Cerebellar cortex (tissue), 1 donor: ENCODE measurements at places on chromosomes 2 and 18.

DNA sequence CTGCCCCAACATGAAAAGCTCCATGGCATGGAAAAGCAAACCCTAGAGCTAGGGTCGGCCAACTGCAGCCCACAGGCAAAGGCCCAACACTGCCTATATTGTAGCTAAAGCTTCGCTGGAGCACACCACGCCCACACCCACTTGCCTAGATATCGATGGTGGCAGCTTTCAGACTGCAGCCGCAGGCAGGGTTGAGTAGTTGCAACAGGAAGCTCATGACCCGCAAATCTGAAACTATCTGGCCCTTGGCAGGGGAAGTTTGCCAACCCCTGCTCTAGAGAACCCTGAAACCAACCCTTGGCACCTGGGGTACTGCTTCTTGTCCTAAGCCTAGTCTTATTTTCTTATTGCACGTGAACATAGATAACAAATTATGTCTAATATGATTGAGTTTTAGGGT is 250.0 kb downstream of the SOX11 start:
- no peak for DNase-seq

GRCh38 chr2:58620093-58620492 is 379.0 kb upstream of the FANCL start:
- DNase-seq: no peak

DNA sequence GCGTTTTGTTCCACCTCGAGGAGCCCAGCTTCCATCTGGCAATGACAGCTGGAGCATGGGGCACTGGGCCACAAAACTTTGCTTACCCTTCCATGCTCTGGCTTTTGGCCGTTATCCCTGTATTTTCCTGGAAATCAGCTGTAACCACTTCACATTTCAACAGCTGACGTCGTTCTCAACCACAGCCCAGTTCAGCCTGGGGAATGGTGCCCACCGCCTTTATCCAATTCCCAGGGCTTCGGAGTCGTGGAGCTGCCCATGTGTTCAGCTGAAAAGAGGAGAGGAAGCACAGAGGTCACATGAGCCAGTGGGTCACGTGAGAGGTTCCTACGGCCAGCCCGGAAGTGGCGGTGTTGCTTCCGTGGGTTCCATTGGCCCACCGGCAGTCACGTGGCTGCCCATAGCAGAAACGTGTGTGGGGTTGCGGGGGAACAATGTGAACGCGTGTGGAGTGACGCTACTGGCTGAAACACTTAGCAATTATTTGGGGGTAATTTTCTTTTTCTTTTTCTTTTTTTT is 16.7 kb upstream of the EDAR start:
- DNase-seq: no peak

GRCh38 chr2:100923461-100924060 is 78.5 kb upstream of the RPL31 start:
- DNase-seq: no peak

DNA sequence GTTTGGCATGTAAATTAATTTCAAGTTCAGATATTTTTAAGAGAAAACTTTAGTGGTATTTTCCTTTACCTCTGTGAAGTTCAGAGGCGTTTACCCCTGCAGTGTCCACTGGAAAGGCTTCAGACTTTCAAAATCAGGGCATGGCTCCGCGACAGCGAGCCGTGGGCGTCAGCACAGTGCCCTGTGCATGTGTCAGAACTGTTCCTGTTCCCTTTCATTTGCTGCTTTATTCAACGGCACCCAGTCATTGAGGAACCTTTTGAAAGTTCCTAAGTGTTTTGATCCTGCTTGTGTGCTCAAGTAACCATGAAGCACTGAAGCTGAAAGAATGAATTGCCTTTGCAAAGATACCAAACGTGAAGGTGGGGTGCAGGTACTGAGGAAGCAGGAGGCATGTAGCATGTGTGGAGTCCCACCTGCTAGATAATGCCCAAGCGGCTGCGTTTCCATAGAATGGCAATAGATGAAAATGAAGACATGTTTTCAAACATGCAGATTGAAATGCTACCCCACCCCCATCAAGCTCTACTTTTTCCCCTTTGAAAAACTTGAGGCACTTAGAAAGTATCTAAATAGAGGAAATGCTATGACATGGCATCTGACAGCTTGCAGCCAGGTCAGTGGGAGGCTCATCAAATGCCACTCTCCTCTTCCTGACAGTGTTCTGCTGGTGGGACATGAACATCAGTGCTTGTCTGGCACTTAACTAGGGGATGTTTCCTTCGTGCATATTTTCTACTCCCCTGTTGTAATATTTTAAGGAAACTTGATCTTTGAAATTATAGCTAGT is 148.6 kb downstream of the ZNF236 start:
- no peak for DNase-seq

GRCh38 chr2:197972587-197972986 is 168.2 kb downstream of the PLCL1 start:
- no peak for DNase-seq

DNA sequence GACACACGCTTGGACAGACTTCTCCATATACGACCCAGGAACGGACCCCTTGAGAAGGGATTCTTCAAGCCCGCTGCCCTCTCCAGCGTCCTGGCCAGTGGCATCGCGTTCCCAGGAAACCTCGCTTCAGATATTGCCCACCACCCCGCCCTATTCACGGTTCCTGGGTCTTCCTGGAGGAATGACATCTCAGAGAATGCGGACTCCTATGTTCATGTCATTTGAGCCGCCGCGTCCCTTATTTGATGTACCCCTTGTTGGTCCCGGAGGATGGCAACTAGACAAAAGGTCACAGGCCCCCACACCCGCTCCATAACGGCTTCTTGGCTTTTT is 588 bp upstream of the CCDC93 start:
- DNase-seq: no peak

DNA sequence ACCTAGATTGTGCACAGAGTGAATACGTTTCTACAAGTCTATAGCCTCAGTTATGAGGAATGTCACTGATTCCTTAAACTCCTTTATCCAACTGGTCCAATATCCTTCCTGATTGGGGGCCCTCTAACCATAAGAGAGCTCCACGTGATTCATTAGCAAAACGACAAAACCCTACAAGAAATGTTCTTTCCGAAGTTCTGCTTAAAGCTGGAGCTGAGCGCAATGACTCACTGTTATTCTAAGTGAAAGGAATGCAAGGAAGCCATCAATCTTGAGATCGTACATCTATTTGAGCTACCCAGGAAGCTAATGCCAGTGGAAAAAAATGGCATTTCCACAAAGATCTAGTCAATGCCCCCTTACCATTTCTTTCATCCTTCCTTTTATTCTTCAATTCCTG is 354.9 kb upstream of the CDH20 start:
- DNase-seq: no peak

DNA sequence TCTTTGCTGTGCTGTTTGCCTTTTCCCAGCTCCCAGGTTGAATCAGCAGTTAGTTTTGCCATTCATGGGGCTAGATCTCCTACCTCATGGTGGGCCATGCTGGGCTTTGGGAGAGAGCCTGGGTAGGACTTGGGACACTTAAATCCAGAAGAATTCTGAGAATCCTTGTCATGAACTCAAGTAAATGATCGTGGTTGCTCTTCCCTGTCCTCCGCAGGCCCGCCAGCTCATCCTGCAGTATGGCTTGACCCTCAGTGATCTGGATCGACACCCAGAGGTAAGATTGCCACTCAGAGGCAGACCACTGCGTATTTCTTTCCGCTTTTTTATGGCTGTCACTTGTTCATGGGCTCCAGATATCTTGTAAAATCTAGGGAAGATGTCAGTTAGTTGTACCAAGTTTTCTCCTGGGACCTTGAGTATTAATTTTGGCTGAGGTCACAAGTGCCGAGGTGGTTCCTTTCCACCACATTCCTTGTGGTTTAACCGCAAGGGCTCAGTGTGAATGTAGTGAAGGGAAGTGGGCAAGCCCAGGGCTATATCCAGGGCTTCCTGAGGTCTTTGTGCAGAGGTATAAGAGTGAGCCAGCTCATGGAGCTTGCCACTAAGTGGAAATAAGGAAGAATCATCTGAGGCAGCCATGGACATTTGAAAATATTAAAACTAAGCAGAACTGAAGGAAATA is 37.7 kb downstream of the RPIA start:
- no peak for DNase-seq

- peak; percentile 7 for DNase-seq
Measured at GRCh38 chr2:97774425-97774824, 61.0 kb downstream of the ZAP70 start.

DNA sequence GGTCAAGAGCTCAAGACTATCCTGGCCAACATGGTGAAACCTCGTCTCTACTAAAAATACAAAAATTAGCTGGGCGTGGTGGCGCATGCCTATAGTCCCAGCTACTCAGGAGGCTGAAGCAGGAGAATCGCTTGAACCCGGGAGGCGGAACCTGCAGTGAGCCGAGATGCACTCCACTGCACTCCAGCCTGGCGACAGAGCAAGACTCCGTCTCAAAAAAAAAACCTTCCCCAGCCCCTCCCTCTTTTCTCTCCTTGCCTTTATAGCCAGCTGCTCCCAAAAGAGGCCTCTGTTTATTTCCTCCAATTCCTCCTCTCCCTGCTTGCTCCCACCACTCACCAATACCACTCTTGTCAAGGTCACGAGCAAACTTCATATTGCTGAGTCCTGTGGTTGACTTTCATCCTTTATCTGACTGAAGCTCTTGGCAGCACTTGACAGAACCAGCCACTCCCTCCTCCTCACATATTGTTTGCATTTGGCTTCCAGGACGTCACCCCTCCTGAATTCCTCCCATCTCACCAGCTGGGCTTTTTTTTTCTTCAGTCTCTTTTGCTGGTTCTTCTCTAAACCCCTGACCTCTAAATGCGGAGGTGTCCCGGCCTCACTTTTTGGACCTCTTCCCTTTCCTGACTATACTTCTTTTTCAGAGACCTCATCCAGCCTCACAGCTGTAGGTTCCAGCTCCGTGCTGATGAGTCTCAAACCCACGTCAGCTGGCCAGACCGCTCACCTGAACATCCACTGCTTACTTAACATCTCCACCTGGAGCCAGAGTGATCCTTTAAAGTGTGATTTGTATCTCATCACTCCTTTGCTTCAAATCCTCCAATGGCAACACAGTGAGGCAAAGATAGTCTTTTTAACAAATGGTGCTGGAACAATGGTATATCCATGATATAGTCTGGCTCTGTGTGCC is 84.6 kb upstream of the CAB39 start:
- DNase-seq: no peak
